ENCODE measurements at places on chromosomes 16 and 17.

DNA sequence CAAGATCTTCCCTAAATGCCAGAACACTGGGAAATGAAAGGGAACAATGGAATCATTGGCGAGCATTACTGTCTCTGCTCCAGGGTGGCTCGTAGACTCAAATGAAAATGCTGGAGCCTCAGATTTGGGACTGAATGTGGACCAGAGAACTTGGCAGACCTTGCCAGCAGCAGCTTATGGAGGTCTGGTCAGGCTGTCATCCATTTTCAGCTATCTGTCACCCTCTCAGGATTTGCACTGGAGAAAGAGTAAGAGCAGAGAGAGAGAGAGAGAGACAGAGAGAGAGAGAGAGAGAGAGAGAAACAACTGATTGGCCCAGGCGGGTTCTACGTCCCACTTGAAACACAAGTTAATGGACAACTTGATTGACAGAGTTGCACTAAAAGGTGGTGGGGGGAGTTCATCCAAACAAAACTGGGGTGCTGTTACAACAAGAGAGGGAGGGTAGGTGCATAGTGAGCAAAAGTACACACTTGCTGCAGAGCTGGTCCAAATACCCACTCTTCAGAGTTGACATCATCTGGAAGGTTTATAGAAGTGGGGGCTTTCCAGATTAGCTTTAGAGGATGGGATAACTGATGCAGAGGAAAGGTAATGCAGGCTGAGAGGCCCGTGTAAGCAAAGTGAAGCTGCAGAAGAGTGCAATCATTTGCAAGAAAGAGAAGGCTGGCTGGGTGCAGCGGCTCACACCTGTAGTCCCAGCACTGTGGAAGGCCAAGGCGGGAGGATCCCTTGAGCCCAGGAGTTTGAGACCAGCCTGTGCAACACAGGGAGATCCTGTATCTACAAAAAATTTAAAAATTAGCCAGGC is 16.5 kb upstream of the NSMCE1 start:
- DNase-seq: no peak

DNA sequence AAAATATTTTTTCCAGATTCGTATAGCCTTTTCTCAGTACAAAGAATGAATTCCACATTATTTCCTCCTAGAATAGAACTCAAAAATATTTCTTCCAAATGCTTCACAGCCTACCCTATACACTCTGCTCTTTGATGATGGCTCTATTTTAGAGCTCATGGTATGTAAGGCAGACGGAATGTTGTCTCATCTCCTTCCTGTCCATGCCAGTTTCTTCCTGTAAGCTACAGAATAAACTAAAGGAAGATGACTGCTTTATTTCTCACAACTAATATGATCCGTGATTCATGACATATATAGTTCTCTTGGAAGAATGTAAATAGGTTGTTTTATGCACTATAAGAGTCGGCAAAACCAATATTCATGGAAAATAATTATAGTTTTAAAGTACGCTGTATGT is 723.1 kb downstream of the CDH11 start:
- DNase-seq: peak; percentile 25

DNA sequence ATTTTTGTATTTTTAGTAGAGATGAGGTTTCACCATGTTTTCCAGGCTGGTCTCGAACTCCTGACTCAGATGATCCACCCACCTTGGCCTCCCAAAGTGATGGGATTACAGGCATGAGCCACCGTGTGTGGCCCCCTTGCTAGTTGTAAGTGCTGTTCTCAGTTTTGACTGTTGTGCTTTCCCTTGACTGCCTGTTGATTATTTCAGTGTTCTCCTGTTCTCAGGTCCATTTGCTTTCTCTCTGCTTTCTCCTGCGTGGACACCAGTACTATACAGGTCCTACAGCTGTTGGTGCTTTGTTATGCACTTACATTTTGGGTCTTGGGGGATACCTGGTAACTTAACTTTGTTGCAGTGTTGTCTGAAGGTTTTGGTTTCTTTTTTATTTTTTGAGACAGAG is 8.2 kb downstream of the CASC3 start:
- DNase-seq: no peak

GRCh38 chr17:28912281-28912937 is 9.5 kb upstream of the DHRS13 start:
- DNase-seq: no peak

GRCh38 chr16:69865701-69866100 is 85.4 kb upstream of the CLEC18A start:
- peak; percentile 90 for DNase-seq

Measured in brain microvascular endothelial cell (primary cell).